Brain microvascular endothelial cell (primary cell): ENCODE measurements at places on chromosomes 2 and 18.
A peak's percentile ranks its signal among the peaks of the same experiment; 100 is the strongest.

DNA sequence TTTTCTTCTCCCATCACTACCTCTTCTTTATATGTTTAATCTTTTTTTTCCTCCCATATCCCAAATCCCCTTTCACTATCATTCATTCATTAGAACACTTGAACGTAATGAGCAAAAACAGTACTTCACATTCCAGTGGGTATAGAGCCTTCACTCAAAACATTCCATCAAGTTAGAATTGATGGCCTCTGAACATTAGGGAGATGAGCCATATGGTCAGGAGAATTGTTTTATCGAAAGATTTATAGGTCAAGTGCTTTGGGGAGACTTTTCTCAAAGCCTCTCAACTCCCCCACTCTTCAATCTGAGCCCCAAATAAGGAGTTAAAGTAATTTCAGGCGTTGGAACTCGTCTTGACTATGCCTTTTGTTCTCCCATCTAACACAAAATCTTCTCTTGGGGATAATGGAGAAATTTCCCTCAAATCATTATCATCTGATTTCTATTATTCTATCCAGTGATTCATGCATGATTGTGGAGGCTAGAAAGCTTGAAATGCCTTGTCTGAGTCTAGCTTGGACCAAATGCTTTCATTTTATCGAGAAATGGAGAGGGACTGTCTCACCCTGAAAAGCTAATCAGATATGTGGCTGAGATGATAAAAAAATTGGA, 79.2 kb downstream of the KIAA2012 start:
- DNase-seq: peak; percentile 72

- peak; percentile 34 for DNase-seq
Observed at GRCh38 chr2:41720331-41721251, 327.2 kb upstream of the PKDCC start.

GRCh38 chr2:153071090-153071489, 352.7 kb downstream of the ARL6IP6 start:
- no peak for DNase-seq

DNA sequence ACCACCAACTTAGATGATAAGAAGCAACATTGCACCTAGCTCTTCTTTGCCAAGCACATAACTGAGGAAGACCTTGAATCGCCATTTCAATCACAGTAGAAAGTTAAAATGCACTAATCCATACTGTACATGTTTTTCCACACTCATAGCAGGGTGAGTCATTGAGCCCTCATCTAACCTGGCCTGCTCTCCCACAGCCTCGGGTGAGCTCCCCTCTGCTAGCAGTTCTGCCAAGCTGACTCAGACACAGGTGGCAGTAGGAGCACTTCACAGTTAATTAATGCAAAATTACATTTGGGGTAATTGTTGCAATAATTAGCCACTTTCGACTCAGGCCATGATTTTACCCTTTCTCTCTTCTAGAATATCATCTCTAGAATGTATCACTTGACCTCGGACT, 1632.8 kb upstream of the CELF4 start:
- DNase-seq: no peak

GRCh38 chr2:25381502-25381901, 39.8 kb upstream of the DNMT3A start:
- no peak for DNase-seq

DNA sequence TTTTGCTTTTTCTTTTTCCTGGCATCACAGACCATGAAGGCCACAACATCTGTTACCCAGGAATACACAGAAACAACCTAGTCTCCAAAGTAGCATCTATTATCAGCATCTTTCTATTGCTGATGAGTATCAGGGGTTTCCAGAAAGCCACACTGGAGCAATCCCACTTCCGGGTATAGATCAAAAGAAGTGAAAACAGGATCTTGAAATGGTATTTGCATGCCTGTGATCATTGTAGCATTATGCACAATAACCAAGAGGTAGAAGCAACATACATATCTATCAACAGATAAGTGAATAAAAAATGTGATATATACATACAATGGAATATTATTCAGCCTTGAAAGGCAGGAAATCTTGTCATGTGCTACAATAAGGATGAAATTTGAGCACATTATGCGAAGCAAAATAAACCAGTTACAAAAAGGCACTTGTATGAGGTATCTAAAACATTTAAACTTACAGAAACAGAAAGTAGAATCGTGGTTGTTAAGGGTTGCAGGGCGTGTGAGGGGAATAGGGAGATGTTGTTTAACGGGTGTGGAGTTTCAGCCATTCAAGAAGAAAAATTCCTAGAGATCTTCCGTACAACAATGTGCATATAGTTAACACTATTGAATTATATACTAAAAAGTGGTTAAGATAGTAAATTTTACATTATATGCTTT, 115.1 kb downstream of the KCNE4 start:
- DNase-seq: no peak

DNA sequence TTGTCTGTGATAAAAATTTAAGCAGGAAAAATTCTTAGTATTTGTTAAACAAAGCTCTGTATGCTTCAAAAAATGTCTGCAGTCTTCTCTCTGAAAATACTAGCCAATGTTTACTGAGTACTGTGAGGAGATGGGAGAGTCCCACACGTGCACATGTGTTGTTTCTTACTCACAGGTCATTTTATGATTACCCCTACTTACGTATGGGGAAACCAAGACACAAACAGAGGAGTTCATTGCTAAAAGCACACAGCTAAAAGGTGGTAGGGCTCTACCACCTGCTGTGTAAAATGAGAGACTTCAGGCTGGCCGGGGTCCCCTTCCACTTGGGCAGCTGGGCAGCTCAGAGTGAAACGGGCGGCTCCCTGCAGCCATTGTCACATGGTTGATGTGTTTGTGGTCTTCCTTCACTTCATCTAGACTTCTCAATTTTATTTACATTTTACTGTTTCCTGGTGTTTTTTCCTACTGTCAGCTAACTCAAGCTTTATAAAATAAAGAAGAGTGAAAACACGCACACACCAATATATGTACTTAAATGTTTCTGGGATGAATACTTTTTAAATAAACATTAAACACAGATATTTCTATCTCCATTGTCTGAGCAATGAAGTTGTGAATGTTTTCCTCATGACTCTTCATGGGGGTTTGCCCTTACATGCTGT, 71.2 kb downstream of the MBP start:
- peak; percentile 64 for DNase-seq

GRCh38 chr2:43715300-43716098, 39.3 kb upstream of the C1GALT1C1L start:
- DNase-seq: no peak

DNA sequence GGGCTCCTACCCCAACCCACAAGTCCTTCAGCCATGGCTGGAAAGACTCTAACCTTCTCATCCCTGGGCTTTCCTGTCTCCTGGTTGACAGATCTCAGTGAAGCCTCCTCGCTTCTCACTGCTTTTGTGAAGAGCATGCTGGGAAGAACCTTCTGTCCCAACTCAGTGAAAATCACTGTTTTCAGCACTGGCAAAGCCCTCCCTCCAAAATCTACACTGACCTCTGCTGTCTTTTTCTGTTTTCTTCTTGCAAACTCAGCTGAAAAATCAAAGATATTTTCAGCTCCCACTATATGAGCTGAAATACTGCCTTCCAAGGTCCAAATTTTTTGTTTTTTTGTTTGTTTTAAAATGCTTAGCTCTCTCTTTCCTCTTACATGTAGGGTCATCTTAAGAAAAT, 266.3 kb upstream of the AGAP1 start:
- no peak for DNase-seq
